Muscle of leg (tissue), 16 donors: ENCODE measurements at places on chromosomes 6 and 20. TPM values are rescaled to one million over a fixed set of nuclear protein-coding genes. Genes with fewer than 3 reads are reported as not detected.

ZNF341 gene
- 1.3 TPM for total RNA-seq

SMLR1 gene
- total RNA-seq = not detected

TGM3 gene
- total RNA-seq = 0.49 TPM

PHACTR3 gene
- total RNA-seq = 7.0 TPM

LPIN3 gene
- 2.0 TPM for total RNA-seq

SLC22A3 gene
- total RNA-seq = 8.2 TPM
